Hematopoietic multipotent progenitor cell treated with erythropoietin and hydrocortisone succinate and interleukin-3 and kit ligand, for 15 days (in vitro differentiated cells): ENCODE measurements at places on chromosomes 3 and 15.

DNA sequence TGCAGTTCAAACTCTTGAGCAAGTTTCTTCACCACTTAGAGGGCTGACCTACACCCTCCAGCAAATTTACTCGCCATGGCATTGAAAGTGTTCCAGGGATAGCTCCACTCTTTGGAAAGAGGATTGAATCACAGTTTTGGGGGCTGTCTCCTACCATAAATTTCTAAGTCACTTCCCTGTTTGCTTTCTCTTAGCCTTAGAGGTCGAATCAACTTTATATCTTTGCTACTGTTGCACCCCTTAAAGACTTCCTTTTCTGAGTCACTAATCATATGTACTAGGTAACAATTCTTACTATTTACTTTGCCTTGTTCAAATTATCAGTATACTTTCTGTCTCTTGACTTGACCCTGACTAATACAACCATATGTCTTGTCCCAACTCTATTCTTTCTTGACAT is 1151.8 kb upstream of the ALCAM start:
- no peak for DNase-seq

- DNase-seq = no peak
These were observed 140.5 kb downstream of the DNAJB8 start for GRCh38 chr3:128326051-128326823.

- peak; percentile 24 for DNase-seq
These were observed 19.4 kb downstream of the RBP1 start for GRCh38 chr3:139519998-139520737.

- no peak for DNase-seq
These were observed 4.8 kb upstream of the RHOV start for GRCh38 chr15:40878785-40879184.

- DNase-seq = no peak
These were observed 603.7 kb upstream of the ALCAM start for GRCh38 chr3:104763007-104763406.

DNA sequence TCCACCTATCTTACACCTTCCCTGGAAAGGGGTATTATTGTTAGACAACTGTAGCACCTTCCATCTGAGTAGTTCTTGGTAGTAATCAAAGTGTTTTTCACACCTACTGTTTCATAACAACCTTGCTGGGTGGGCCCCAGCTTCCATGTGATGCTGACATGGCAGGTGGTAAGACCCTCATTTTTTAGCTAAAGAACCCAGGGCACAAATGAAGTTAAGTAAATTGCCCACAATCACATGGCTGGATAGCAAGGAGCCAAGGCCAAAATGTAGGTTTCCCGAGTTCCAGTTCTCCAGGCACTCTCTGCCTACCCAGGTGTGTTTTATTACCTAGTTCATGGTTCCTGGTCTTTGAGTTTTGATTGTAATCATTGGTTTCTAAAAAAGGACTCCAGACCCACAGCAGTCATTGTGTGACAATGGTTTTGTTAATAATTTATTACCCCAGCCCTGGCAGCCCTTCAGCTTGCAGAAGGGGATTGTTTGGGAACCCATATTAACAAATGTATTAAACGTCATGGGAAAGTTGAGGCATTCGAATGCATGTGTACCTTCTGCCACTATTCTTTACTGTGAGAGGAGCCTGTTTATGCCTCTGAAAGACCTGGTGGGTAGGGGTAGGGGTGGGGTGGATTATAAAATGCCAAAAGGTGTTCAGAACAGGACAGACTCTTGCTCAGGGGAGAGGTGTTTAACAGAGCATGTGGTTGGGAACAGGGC is 222.2 kb upstream of the BHLHE40 start:
- no peak for DNase-seq

DNA sequence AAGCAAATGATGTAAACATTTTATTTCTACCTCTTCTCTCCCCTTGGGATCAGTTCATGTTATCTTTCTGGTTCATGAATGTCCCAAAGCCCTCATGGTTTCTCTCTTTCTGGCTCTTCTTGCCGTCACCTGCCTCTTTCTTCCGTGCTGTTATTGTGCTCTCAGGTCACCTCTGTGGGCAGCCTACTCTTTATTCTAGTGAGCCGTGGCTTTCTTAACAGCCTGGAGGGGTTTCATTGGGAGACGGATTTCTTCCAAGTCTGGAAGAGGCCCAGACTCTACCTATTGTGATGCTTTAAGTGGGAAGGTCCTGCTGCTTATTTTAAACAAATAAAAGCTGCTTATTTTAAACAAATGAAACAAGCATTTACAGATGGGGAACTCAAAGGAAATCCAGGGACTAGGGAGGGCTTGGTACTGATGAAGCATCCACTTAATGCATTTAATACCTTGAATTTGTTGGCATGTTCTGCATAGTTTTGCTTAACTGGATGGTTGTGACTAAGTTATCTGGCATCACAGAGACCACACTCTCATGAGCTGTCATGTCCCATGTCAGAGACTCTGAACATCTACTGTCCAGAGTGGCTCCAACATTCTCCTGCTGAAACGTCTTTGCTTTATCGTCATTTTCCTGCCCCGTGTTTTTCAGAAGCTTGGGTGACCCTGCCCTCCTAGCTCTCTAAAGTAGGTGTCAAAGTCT is 443.3 kb downstream of the GABRG3 start:
- DNase-seq = no peak

GRCh38 chr3:66138336-66139313 is 82.2 kb upstream of the SLC25A26 start:
- DNase-seq = no peak

DNA sequence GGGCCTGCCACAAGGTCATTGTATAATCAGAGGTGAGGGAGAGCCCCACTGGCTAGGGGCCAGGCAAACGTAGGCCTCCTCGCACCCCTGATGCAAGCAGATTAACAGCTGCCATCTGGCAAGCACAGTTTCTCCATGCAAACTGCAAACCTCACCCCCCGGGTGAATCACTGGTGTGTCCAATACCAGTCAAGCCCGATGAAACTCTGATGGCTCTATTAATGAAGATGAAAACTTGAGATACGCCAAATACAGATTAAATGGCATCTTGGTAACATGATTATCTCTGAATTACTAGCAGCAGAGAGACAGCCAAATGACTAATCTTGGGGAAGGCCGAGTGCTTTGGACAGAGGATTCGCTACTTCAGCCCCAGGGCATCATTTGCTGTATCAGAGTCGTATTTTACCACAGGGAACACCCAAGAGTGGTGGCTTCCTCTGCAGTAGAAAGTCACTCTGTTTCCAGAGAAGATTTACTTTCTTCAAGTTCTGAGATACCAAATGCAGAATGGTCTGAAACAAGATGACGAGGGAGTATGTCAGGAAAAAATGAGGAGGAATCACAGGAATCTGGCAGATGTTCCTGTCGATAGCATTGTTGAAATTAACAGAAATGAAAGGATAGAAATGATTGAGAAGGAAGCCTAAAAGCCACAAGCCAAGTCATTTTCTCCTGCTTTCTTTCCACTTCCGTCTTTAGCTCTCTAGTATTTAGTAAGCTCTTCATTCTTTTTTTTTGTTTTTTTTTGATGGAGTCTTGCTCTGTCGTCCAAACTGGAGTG is 96.2 kb upstream of the NR2F2 start:
- DNase-seq = no peak

GRCh38 chr3:14913071-14913925 is 34.1 kb upstream of the NR2C2 start:
- DNase-seq = no peak

DNA sequence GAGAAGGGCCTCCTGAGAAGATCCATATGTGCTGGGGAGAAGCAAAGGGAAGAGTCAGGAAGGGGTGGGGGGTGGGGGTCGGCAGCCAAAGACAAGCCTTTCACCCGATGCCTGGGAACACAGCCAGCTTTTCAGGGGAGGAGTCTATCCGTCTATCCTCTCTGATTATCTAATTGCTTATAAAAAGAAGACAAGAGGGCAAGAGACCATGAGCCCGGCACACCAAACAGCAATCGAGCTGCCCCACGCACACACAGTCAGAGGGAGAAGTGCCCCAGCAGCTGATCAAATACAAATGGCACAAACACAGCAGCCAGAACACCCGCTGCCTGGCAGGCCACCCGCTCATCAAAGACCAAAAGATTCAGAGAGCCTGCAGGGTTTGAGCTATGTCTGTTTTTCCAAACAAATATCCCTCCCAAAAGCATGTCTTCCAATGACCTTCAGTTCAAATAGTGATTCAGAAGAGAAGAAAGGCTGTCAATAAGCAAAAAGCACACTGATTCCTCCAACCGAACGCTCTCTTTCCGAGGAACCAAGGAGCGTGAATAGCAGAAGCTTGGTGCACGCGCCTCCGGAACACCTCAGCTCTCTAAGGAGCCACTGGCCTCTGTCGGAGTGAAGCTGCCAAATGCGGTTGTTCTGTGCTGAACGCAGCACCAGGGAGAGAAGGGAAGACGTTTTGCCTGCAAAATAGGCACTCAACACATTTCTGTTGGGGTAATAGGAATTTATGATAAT is 419.2 kb downstream of the OCA2 start:
- no peak for DNase-seq

- DNase-seq = no peak
These were observed 65.6 kb downstream of the TIPARP start for GRCh38 chr3:156739976-156740375.

DNA sequence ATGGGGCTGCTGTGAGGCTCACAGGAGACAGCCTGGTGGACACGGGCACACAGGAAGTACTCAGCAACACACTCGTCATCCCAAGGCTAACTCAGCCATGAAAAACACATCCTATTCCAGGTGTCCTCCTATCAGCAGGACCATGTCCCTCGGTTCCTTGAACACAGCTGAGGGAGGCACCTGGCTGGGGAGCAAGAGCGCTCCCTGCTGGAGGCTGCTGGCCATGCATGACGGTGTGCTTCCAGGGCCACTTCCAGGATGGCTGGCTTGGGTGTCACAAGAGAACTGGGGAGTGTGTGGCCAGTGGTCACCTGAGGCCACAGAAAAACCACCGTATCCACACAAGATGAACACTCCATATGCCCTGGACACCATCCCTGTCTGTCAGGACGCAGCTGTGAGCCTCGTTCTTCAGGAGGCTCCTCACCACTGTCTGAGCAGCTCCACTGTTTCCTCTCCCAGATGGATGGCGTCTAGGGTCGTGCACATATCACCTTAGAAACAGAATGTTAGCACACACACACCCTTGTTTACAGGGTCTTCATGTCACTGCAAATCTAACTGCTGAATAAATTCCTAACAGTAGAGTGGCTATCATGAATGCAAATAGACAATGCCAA is 31.0 kb downstream of the POC1A start:
- peak; percentile 74 for DNase-seq

GRCh38 chr3:41250825-41251224 is 51.5 kb downstream of the CTNNB1 start:
- no peak for DNase-seq

DNA sequence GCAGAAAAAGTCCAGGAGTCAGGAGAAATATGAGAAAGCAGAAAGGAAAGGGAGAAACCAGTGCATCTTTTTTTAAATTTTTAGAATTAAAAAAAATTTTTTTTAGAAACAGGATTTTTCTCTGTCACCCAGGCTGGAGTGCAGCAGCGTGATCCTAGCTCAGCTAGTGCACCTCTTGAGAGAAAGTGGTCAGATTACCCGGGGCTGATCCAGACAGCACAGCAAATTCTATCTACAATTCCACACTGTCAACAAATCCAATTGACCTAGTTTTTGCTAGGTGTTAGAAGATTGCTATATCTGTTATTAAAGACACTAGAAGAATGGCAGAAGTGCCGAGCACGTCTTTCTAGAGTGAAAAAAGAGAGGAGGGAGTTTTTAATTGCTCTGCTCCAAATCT is 117.3 kb downstream of the RFTN1 start:
- DNase-seq = no peak

DNA sequence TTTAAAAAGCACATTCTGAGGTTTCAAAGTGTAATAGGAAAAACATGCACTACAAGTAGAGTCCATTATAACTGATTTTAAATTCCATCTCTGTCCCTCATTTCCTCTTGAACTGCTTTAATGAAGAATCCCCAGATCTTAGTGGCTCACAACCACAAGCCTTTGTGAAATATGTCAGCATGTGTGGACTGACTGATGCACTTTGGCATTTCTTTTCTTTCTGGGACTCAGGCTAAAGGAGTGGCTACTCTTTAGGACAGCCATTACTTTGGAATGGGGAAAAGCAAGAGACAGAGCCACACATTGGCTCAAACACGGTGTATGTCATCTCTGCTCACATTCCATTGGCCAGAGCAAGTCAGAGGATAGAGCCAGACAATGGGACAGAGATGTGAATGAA is 139.6 kb downstream of the GRM7 start:
- no peak for DNase-seq

GRCh38 chr3:89363171-89363570 is 255.8 kb downstream of the EPHA3 start:
- DNase-seq = no peak

GRCh38 chr3:190811775-190812480 is 50.6 kb downstream of the GMNC start:
- peak; percentile 15 for DNase-seq

DNA sequence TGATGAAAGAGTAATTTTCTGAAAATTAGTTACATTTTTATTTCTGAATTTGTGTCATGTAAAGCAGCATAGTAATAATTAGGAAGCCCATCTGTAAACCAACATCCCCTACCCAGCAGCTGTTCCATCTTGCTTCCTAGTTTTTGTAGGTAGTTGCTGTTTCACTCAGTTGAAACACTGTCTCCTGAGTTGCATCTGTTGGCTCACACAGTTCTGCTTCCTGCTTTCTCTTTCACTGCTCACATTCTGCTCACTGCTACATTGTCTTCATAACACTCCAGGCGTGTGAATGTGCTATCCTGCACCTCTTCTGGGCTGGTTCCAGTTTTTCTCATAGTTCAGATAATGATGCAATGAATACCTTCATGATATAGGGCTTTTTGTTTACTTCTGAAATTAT is 123.4 kb downstream of the EPHB1 start:
- no peak for DNase-seq

DNA sequence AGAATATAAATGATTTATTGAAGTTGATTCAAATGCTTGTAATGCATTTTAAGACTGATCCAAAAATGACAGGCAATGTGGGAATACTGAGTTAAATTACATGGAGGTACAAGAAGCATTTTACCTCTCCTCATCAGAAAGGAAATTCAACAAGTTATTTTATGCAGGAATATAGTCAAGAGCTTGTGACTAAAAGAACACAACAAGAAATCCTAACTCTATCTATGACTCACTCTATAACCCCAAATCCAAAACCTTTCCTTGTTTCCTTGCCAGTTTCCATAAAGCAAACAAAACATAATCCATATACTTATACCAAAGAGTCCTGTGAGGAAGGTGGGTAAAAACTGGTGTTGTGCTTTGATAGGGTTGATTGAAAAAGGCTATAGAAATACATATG is 30.8 kb downstream of the SIN3A start:
- no peak for DNase-seq

GRCh38 chr15:85540085-85540797 is 159.8 kb downstream of the AKAP13 start:
- no peak for DNase-seq

DNA sequence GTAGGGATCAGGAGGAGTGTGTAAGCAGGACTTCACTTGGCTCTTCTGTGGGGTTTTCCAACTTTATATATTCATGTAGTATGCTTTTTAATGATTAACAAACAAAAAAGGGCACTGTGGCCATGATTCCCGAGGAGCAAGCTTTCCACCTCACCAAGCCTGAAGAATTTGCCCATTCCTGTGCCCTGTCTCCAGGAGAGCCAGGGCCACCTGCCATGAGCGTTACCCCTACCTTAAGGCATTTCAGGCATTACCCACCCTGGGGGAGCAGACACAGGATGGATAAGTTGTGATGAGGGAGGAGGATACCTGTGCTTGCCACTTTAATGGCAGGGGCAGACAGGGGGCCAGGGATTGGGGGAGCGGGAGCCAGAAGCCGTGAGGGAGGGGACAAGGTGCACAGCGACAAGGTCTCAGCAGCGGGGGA is 3.0 kb downstream of the TRPM1 start:
- no peak for DNase-seq

GRCh38 chr3:117562000-117562399 is 852.4 kb downstream of the TUSC7 start:
- DNase-seq = no peak
